Stimulated activated CD8-positive, alpha-beta memory T cell treated with anti-CD3 and anti-CD28 coated beads, Interleukin-4, amount 100 ng/mL, for 1 hour (primary cell): ENCODE measurements at places on chromosomes 2 and 18.

DNA sequence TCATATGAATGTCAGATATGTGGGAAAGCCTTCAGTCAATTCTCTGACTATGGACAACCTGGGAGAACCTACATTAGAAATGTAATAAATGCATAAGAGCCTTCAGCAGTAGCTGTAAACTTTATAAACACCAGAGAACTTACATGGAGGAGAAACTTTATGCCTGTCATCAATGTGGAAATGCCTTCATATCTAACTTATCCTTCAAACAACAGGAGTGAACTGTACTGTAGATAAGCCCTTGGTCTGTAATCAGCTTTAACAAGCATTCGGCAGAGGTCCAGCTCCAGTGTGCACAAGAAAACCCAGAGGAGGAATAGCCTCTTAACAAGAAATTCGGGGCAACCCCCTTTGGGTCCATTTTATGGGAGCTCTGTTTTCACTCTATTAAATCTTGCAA, 14.8 kb upstream of the UXS1 start:
- DNase-seq, result no peak

- no peak for DNase-seq
Measured at GRCh38 chr2:177275743-177276055, 11.2 kb upstream of the NFE2L2 start.

DNA sequence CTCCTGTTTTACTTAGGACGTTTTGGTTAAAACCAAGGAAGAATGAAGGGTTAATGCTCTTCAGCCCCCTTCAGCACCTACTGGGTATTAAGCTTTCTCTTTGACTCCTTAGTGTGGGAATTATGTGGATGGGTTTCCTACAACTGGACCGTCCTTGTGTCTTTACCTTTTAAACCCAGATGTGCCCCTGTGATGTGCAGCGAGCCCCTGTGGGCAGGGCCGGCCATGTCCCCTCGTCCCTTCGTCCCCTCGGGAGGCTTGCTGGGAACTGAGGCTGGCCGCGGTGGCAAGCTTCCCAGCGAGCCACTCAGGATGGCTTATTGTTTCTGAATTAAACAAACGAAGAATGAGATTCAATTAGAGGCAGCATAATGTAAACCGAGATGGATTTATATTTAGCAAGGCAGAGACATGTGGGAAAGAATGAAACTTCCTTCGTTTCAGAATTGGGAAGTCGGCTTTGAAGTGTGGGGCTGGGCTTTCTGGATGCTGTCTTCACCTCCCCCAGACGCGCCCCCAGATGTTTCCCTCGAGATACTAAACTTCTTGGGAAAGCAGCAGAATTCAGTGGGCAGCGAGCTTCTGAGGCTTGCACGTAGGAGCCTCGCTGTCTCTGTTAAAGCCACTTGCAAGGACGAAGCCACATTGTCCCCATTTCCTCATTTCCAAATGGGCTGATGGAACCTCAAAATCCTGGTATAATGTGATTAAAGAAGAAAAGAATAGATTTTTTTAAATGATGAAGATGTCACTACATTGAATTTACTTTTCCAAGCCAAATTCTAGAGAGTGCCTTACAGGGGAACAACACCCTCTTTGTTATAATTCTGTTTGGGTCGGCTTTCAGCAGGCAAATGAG, 146.0 kb downstream of the VAPA start:
- no peak for DNase-seq

DNA sequence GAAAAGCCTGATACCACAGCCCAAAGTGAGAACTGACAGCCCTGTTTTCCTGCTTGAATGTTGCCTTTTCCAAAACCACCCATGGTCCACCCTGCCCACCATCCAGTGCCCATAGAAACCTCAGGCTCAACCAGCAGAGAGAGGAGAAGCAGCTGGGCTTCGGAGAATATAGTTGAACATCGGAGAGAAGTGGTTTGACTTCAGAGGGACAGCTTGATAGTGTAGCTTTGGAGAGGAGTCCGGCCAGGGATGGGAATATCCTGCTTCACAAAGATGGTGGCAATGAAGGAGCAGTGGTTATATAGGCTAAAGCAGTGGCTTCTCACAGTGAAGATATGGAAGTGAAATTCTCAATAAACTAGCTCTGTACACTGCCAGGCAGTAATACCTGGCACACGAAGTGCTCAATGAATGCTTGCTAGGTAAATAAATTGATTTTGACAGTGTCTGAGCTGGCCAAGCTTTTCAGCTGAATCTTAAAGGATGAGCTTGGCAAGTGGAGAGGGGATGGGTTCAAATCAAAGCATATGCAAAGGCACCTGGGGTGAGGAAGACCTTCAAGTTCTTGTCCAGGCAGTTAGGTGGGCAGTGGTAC, 21.2 kb downstream of the AFF3 start:
- DNase-seq, result no peak
